ENCODE measurements at places on chromosomes 5 and 9.

DNA sequence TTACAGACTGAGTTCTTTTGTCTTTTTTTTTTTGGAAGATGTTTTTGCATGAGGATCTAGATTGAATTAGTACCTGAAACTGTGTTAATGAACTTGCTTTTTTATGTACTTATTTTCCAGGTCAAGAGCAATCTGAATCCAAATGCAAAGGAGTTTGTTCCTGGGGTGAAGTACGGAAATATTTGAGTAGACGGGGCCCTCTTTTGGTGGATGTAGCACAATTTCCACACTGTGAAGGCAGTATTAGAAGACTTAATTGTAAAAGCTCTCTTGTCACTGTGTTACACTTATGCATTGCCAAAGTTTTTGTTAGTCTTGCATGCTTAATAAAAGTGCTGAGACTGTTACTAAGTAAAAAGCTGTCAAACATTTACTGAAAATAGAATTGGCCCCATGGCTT, 14.5 kb downstream of the SLC23A1 start:
- no peak for DNase-seq

- DNase-seq: no peak
Observed at GRCh38 chr9:86079865-86080469, 19.4 kb downstream of the GOLM1 start.

GRCh38 chr5:145975361-145976066, 39.1 kb downstream of the SH3RF2 start:
- peak; percentile 74 for DNase-seq

GRCh38 chr5:95557841-95558240, 2.9 kb downstream of the ARSK start:
- DNase-seq: no peak

DNA sequence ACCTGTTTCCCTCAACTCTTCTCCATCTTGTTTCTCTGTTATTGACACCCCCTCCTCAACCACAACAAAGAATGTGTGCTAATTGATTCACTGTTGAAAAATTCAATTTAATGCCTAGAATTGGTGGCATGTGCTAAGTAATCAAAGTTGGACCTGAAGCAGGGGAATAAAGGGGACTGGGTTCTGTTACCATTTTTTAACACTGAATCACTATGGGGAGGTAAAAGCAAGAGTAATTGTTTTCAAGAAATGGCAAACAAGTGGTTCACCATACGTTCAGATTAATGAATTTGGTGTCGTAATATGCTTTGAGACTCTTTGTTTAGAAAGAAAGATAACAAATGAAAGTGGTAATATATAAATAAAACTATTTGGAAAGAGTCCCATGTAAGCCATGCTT, 17.0 kb upstream of the SSBP2 start:
- DNase-seq: no peak
